ENCODE measurements at places on chromosomes 4 and X. TPM values are rescaled to one million over a fixed set of nuclear protein-coding genes. Genes with fewer than 3 reads are reported as not detected.

SCML2 gene
- 1.9 TPM for total RNA-seq

- DNase-seq: no peak
Observed at GRCh38 chrX:68428431-68428830, 4.9 kb downstream of the OPHN1 start.

DNA sequence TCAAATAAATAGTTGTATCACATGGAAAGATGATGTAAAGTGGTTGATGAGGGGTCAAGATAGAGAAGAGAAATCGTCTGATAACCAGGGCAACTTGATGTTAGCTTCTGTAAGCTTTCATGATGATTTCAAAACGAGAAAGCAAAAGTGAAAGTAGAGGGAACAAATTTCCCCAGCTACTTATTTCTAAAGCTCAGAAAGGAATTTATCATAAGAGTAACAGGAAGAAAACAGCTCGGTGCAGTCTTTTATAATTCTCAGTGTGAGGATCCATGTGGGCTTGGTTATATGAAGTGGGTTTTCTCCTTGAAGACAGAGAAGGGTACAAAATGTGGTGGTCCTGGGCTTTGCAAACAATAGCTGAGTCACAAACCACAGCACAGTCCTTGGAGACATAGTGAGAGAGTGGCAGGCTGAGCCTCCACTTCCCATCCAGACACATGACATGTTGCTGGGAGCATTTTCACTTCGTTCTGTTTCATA, 32.1 kb upstream of the GLRA2 start:
- DNase-seq: peak; percentile 12

GRCh38 chr4:85772470-85772869, 297.5 kb downstream of the ARHGAP24 start:
- DNase-seq: no peak

DNA sequence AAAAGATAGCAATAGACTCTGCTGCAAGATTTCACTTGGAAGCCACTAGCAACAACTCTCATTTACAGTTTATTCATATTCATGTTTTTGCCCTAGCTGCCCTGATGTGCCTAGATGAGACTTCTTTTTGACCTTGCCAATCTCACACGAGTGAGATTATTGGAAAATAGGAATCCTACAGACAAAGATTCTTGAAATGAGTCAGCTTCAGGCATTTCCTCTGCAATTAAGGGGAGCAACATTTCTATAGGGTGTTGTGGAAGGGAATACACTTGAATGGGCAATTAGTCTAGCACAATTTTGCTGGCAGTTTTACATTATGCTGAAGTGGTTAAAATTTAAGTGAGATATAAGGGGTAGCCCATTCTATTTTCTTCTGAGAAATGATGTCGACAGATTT, 217.0 kb upstream of the FAT4 start:
- DNase-seq: no peak

DNA sequence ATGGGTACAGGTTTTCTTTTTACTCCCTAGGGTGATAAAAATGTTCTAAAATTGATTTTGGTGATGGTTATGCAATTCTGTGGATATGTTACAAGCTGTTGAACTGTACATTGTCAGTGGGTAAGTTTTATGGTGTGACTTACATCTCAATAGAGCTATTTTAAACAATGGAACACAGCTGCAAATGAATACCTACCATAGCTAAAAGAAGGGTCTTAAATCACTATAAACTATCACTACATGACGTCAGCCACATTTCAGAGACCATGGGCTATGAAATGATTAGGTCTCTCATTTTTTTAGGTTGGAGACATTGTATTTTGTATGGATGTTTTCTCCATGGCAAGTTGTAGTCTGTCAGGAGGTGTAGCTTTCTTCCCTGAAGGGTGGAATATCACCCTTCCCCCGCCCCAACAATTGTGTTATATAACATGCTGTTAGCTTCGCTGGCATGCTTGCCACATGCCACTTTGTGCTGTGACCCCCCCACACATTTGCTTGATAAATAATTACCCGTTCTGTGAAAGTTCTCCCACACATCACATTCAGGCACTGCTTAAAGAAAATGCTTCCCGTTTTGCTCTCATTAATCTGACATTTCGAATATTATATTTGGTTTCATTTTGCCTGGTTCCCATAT, 159.7 kb downstream of the ARHGAP10 start:
- no peak for DNase-seq

DNA sequence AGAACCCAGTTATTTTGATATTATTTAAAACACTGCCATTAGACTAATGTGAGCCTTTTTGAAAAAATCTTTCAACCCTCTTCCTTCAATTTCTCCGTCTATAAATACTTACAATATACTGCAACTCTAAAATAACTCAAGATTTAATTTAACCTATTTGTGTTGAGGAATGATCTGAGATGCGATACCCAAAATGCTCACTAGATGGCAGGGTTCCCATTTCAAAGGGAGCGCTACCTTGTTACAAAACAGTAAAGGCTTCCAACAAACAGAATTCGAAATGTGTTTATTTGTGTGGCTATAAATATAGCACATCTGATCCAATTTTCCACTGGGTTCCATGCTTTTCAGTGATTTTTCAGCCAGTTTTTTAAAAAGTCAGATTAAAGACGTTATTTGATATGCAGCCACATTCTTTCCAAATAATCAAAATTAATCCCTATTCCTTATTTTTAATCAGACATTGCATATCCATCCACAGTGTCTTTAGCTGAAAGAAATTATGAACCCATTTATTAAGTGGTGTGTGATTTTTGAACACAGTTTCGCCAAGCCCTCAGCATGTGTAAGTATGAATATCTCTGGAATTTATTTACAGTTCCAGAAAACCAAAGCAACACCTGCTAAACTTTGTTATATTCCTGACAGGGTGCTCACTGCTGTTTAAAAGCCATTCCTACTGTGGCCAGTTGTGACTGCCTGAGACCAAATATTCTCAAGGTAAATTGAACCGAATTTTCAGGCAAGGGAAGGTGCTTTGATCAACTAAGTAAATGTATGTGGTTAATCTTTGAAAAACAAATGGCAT, 668.0 kb upstream of the LCORL start:
- DNase-seq: no peak

GYPA gene
- total RNA-seq: not detected

DNA sequence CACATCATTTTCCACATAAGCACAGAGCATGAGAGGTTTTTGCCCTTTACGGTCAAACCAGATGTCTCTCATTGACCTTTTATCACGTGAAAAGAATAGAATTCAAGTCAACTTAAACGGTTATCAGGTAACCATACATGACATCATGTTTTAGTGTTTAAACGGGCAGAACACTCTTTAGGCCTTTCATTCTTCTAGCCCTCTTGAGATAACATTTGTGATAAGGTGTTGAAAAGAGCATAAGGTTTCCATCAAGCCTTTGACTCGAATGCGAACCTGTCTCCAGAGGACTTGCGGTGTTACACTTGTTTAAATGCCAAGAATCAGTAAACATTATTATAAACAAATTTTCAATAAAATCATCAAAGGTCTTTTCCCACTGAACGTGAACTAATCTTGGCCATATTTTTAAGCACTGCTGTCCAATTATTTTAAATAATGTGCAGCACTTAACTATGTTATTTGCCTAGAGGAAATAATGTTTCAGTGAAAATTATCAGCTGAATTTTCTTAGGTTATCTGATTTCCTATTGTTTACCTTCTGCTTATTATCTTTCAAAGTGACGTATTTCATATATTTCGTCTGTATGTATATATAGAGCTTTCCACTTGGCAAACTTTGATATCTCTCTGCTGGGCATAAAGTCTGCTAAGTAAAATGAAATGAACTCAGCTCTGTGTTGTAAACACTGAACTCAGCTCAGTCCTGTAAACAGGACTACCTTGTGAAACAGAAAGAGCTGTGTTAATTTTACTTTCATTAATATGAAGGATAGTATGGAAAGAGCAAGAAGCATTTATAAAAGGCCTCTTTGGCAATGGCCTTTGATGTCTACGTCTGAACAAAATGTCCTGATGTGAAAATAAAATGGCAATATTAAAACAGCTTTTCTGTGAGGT, 33.3 kb downstream of the TENM3 start:
- DNase-seq: no peak

DNA sequence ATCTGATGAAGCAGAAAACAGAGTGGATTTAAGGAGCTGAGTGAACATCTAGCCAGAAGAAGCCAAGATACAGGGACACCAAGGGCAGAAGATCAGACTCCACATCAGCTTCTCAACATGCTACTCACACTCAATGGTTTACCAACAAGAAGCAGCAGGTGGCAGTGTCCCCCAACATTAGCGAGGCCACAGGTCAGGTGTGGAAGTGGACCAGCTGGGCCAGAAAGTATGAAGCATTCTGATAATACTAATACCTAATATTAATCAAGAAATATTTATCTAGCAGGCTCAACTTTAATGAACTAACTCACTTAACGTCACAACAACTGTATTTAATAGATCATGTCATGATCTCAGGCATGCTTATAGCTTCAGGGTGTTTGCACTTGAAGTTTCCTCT, 73.4 kb upstream of the TTC29 start:
- no peak for DNase-seq

HEPH gene
- 0.35 TPM for total RNA-seq

GRCh38 chrX:74422576-74423288, 1.4 kb downstream of the SLC16A2 start:
- no peak for DNase-seq

DNA sequence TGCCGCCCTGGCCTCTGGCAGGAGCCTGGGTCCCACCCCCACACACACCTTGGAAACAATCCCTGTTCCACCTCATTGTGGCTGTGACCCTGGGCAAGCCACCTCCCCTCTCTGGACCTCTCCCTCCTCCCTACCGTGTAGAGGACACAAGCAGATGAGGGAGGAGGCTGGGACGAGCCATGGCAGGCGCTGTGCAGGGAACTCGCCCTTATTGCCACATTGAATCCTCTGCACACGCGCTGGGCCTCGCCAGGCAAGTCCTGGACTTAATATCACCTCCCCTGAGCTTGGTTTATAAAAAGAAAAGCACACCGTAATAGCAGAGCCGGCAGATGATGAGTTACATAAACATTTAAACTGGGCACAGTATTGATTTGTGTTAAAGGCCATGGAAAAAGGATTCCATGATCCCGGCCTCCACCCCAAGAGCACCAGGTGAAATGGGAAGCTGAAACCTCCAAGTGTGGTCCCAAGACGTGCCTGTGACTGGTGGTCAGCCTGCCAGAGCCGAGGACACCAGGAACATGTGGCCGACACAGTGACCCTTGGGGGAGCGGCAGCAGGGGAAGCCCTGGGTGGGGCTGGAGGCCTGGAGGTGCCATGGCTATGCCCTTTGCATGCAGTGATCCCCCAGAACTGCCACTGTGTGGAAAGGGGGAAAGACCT, 81.1 kb downstream of the PPP2R2C start:
- no peak for DNase-seq

DNA sequence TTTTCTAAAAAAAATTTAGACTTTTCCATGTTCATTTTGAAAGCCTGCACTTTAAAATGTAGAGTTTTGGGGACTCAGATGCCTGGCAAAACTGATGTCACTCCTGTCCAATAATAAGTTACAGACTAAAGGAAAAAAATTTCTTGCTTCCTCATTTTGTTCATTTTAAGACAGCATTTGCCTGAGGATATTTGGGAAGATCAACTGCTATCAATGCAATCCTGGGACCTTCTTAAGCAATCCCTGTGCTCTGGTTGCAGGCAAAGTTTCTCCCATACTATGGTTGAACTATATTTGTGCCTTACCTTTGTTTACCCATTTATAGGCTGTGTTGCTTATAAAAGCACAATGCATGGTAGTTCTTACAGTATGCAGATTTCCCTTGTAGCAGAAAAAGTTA, 280.4 kb downstream of the CFAP47 start:
- no peak for DNase-seq

RASSF6 gene
- total RNA-seq: 0.62 TPM
